CD4-positive, alpha-beta T cell treated with Interferon alpha-2 for 1 hour (primary cell): ENCODE measurements at places on chromosomes 3 and 15.

DNA sequence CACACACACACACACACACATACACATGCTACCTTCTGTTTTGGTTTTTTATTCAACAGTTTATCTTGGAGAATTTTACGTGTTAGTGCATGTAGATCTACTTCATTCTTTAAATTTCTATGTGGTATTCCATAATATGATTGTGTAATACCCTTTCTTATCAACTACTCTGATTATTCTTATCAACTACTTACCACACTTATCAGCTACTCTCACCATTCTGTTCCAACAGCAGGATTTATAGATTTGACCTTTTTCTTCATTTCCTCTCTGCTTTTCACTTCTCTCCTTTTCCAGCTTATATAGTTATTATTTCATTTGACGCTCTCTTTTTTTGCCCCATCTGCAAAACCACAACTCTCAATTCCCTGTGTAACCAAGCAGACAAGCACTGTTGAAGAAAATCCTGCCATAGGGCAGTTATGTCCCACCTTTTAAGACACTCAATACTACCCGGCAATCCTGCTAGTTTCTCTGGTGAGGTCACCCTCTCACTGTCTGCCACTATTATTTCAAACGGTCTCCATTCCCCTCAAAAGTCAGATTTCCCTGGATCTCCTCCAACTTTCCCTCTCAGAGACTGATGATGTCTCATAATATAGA, 56.9 kb upstream of the SATB1 start:
- DNase-seq: no peak

- no peak for DNase-seq
Measured at GRCh38 chr3:105187344-105187743, 179.4 kb upstream of the ALCAM start.

- no peak for DNase-seq
Measured at GRCh38 chr3:171420667-171421066, 39.5 kb downstream of the TNIK start.

DNA sequence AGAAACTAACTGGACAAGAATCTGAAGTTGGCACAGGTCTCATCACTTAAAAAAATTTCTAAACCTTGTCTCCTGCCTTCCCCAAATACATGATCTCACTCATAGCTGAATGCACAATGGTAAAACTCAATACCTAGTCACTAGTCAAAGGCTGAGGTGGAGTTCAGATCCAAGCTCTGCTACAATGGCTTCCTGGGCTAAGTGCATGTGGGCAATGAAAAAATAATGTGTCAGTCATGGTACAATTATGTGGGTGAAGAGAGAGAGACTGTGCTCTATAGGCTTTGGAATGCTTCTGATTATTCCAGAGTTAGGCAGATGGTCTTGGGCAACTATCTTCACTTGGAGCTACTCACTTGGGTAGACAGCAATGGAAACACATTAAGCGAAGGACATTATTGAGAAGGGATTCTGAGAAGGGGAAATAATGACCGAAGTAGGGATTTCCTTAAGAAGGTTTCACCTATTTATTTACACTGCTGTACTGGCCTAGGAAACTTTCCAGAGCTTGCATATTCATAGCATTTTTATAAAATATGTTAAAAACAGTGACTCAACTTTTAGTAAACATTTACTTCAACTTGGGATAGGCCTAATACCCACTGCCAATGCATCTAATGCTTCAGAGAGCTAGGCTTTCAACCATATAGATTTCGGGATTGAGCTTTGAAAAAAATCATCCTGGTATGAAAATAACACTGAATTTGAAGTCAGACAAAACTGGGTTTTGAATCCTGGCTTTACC, 58.7 kb upstream of the PLXND1 start:
- no peak for DNase-seq

GRCh38 chr3:52447512-52448355, 2.8 kb upstream of the SEMA3G start:
- DNase-seq: no peak

GRCh38 chr3:12658593-12659058, 5.3 kb downstream of the RAF1 start:
- DNase-seq: no peak

- no peak for DNase-seq
Measured at GRCh38 chr3:142896996-142897395, 8.1 kb upstream of the PCOLCE2 start.
